ENCODE measurements at places on chromosomes 12 and 14.

DNA sequence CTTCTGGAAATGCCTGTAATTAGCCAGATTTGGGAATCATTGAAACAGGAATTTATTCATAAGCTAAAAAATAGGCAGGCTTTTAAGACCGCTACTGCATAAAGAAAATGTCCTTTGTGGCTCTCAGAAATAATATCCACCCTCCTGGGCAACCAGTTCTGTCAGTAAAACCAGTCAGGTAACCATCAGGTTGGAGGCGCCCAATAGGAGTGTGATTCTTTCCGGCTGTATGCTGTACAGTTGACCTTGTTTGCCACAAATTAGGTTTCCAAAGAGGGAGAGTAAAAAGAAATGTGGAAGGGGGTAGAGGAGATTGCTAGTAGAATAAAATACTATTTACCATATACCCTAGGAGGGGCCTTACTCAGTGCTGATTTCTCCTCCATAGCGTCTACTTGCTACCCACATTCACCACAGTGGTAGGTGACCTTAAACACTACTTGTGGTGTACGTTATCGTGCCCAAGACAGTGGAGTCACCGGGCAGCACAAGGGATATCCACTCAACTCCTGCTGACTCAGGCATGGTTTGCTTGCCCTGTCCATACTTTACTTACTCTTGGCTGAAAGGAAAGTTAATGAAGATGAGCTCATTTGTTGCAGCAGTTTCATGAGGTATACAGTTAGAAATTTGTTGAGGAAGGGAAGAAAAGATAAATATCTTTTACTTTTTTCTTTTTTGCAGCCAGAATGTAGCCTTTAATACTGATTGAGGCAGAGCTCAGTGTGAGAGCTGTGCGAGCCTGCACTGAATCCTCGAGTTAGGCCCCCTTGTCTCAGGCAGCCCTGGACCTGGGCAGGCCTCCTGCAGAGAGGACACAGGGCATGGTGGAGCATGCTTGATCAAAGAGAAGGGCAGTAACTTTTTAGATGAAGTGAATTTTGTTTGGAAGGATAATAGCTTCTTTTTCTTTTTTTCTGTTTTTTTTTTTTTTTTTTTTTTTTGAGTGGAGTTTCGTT lies 76.7 kb downstream of the DIP2B start:
- DNase-seq: no peak

DNA sequence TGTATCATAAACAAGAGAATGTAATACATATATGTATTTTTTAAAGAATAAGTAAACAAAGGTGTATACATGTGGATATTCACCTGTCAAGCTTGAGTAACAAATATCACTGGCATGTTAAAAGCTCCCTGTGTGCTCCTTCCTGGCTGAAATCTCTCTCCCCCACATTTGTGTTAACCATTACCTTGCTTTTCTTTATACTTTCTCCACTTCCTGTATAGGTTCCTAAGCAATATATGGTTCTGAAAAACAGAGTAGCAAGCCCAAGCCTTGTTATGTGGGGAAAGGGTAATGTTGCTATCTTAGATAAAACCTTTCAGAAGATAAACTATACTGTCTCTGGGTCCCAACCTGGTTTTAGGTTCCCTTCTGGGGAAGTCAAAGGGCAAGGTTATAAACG lies 32.3 kb upstream of the TBC1D30 start:
- no peak for DNase-seq

- DNase-seq: no peak
These were observed 33.8 kb downstream of the GNG2 start for GRCh38 chr14:51894250-51894649.

DNA sequence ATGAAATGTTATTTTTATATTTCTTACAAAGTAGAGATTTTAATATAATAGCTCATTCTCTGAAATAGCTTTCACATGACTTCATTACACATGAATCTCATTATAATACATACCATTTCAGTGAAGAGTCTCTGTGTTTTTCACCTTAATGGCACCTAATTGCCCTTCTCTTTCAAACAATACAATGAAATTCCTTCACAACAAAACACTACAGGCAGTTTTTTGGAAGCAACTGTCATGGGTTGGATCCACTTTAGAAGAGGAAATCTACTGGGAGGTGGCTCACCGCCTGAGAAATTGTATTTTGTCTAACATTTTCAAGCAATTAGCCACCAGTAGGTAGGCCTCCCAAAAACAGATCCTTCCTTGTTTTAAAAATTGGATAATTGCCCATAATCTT lies 40.3 kb upstream of the RGS6 start:
- DNase-seq: no peak

- peak; percentile 70 for DNase-seq
These were observed 38.0 kb upstream of the RIN3 start for GRCh38 chr14:92475451-92476187.

DNA sequence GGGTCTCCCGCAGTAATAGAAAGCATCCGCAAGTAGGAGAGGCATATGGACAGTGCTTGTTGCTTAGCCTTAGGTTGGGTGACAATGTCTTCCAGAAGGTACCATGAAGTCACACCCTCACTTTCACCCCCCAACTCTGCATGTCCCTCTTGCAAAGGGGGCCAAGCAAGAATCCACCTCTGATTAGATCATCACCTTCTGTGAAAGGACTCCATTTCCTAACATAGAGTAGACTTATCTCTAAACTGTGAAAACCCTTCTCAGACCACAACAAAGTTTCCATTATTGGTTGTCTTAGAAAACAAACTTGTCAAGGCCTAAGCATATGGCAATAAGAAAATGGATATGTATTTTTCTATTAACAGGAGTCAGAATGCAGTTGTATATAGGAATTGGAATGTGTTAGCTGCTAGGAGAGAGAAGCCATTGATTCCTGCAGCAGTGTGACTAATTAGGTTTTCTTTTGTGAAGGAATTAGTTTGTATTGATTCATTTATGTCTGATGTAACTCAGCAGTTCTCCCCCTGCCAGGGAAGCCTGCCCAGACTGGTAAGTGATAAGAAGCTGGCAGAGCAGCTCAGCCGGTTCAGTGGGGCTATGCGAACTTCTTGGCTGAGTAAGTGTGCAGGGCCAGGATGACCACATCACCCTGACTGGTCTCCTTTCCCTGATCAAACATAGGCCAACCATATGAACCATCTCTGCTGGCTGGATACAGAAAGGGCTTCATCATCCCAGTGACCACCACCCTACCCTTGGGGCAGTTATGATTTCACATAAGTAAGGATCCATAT lies 107.3 kb upstream of the CCDC196 start:
- no peak for DNase-seq

Data from ovary (tissue), 10 donors.